Bone marrow (tissue), 2 donors: ENCODE measurements at places on chromosomes 1 and 21.

GRCh38 chr1:105172788-105173187 is 1423.1 kb downstream of the AMY1C start:
- no peak for DNase-seq

GRCh38 chr1:183370399-183371058 is 47.7 kb downstream of the NMNAT2 start:
- DNase-seq: no peak

DNA sequence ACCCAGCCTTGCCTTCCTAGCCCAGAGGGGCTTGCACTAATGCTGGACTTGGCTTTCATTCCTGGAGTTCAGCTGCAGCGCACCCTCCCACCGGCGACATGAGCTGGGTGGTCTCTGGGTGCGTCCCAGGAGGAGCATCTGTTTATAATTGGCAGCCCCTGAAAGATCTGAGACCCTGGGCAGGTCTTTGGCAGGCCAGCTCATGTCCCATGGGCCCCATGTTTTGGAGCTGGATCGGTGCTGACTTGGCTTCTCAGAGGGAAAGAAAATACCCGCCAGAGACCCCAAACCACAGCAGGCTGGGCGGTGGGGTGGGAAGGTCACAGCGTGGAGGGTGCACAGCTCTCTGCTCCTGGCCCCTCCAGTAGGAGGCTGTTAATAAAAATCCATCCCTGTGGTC is 29.3 kb downstream of the DHRS3 start:
- DNase-seq: no peak

DNA sequence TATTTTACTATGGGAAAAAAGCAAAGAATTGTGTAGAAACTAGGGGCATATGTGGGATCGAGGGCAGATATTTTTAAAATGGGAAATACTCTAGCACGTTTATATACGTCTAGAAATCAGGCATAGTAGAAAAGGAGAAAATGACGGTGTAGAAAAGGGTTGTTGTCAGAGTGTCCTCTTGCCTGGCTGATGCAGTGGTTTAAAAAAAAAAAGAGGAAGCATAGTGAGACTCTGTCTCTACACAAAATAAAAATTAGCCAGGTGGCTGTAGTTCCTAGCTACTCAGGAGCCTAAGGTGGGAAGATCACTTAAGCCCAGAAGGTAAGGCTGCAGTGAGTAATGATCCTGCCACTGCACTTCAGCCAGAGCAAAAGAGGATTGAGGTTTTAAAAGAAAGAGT is 64.7 kb upstream of the LRRC7 start:
- no peak for DNase-seq

- DNase-seq: no peak
Measured at GRCh38 chr1:150009604-150010392, 728 bp downstream of the OTUD7B start.

DNA sequence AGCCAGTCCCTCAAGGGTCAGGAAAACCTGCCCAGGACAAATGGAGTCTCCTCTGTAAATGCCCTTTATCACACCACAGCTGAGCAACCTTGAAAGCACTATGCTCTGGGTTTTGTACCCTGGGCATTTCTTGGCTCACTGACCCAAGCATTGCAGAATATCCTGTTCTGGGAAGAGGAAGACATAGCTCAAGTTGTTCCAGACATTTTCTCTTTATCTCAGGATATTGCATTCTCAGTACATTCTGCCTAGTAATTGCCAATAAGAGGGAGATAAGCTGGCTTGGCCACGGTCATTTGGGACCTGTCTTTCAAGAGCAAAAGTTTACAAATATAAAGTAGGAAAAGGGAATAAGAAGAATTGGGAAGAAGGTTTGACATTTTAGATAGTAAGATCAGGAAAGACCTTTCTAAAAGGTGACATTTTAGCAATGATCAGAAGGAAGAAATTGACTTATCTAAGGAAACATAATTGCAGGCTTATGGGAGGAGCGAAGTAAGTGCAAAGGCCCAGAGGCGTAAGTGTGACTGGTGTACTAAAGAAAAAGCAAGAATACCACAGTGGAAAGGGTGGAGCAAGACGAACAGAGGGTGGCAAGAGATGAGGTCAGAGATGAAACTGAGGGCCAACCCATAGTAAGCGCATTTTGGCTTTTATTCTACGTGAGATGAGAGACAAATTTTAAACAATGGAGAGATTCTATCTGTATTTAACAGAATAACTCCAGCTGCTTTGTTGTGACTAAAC is 394.0 kb upstream of the CXADR start:
- no peak for DNase-seq

GRCh38 chr1:79376106-79376505 is 369.6 kb upstream of the ADGRL4 start:
- no peak for DNase-seq

- no peak for DNase-seq
Measured at GRCh38 chr1:218302155-218302554, 17.1 kb downstream of the RRP15 start.

DNA sequence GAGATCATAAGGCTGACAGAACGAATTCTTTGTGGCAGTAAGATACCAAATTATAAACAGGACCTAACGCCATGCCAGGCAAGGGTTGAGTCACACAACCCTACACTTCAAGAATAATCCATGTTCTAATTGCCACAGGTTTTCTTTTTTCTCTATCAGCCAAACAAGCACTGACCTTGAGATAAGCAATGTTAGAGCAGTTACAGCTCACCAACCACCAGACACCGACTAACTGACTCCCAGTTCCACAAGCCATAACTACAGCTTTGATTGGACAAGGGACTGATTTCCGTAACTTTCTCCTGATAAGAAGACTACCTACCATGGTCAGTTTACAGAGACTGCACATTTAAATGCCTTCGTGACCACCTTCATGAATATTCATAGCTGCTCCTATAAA is 149.6 kb downstream of the PTPRU start:
- DNase-seq: no peak

- DNase-seq: no peak
Measured at GRCh38 chr1:89954401-89954800, 40.5 kb upstream of the ZNF326 start.

- DNase-seq: no peak
Measured at GRCh38 chr1:202101184-202101583, 21.5 kb upstream of the GPR37L1 start.

DNA sequence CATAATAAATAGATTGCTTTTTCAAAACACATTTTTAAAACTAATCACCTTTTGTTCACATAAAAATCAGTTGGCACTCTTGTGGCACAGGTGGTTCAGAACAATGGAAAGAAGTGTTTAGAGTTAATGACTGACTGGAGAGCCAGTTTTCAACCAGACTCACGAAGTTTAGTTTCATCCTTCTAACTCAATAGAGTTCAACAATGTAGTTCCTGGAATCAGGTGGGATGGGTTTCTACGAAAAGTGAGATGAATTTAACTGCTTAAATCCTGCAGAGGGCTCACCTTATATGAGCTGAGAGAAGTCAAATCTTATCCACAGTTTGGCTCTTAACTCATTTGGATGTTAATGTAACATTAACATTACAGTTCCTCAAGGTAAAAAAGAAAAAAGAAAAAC is 116.5 kb downstream of the SMYD2 start:
- no peak for DNase-seq

DNA sequence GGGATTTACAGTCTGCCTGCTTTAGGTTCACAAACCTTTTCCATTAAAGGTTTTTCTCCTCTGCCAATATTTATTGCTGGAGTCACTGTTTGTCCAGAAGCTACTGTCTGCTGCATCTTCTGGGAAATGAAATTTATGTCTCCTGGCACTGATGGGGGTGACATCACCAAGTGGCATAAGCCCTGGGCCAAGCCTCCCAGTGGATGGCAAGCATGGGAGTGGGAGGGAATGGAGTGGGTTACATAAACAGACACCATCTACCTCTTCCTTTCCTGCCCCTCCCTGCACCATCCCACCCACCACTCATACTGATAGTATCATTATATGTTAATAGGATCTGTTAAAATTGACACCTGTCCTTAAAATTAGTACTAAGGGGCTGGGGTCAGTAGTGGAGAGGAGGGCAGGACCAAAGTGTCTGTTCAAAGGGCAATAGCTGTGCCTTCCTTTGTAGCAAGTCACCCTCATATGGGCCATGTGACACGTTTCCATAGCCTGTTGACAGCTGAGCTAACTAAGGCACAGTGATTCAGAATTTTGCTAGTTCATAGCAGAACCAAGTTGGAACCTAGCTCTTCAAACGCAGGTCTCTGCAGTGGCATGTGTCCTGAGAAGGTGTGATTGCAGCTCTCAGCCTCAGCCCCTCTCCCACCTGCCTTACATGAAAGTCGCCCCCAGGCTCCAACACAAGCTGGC is 71.0 kb downstream of the MAB21L3 start:
- no peak for DNase-seq

- peak; percentile 63 for DNase-seq
Measured at GRCh38 chr1:59570524-59570923, 244.2 kb upstream of the HOOK1 start.

DNA sequence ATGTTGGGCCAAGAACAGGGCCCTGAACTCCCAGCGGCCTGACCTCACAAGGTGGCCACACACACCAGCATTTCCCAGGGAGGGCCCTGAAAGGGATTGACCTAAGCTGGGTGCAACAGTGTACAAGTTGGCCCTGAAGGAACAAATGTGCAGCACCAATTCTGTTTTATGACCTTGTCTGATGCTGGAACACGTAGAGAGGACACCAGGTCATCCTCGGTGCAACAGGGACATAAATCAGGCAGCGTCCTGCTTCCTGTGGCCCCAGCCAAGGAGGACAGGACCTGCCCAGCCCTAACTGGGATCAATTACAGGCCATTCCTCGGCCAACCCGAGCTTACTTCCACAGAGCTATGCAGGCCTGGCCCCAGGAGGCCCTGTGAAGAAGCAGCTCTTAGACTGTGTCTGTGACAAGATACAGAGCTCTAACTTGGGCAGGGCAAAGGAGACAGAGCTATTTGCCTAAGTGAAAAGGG is 12.8 kb upstream of the PHC2 start:
- DNase-seq: no peak

- no peak for DNase-seq
Measured at GRCh38 chr1:4323309-4323708, 331.1 kb upstream of the AJAP1 start.

GRCh38 chr1:19596065-19596713 is 47.9 kb upstream of the NBL1 start:
- no peak for DNase-seq

DNA sequence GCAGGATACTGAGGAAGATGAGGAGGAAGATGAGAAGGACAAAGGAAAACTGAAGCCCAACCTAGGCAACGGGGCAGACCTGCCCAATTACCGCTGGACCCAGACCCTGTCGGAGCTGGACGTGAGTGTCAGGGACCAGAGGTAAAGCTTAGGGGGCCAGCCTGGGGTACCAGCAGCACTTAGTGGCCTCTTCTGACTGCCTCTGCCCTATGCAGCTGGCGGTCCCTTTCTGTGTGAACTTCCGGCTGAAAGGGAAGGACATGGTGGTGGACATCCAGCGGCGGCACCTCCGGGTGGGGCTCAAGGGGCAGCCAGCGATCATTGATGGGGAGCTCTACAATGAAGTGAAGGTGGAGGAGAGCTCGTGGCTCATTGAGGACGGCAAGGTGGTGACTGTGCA is 17.6 kb downstream of the KDF1 start:
- DNase-seq: no peak

- no peak for DNase-seq
Measured at GRCh38 chr1:229264487-229264886, 6.4 kb upstream of the RAB4A start.

- no peak for DNase-seq
Measured at GRCh38 chr21:32795376-32795775, 23.8 kb upstream of the PAXBP1 start.
